Osteoblast (primary cell): ENCODE measurements at places on chromosomes 12 and 14. TPM values are rescaled to one million over a fixed set of nuclear protein-coding genes. Genes with fewer than 3 reads are reported as not detected.

Gene CNTN1
- 0.29 and 0.36 TPM in 2 replicates for total RNA-seq

GRCh38 chr14:99872786-99873440, 79.7 kb downstream of the EML1 start:
- DNase-seq: peak; percentile 23
- no peak overlapping the region for H3K4me3 ChIP-seq
- H3K27me3 ChIP-seq: no peaks in the 10 kb centered on the region
- no peak overlapping the region for H3K27ac ChIP-seq
- no peaks in the 10 kb centered on the region for H3K4me1 ChIP-seq

GRCh38 chr12:105590571-105590970, 260.1 kb downstream of the C12orf75 start:
- H3K4me1 ChIP-seq: no peaks in the 10 kb centered on the region
- no peaks in the 10 kb centered on the region for H3K27me3 ChIP-seq
- H3K27ac ChIP-seq: no peak overlapping the region
- H3K4me3 ChIP-seq: no peak overlapping the region
- no peaks in the 10 kb centered on the region for H3K36me3 ChIP-seq

- H3K4me1 ChIP-seq: peaks cover 14% of the 10 kb centered on the region
- peak overlapping the region; percentile 35 for H3K4me3 ChIP-seq
- peak; percentile 67 for DNase-seq
- peak overlapping the region; percentile 82 for H3K27ac ChIP-seq
- no peaks in the 10 kb centered on the region for H3K36me3 ChIP-seq
- H3K27me3 ChIP-seq: no peaks in the 10 kb centered on the region
Observed at GRCh38 chr14:89351516-89352404, 65.3 kb downstream of the FOXN3 start.

Gene OR6C2
- not detected in 2 replicates for total RNA-seq

GRCh38 chr12:56157201-56158028, 744 bp upstream of the MYL6 start:
- H3K27ac ChIP-seq: peak overlapping the region; percentile 73
- H3K4me3 ChIP-seq: peak overlapping the region; percentile 92
- peak; percentile 95 for DNase-seq
- peaks cover 34% of the 10 kb centered on the region for H3K4me1 ChIP-seq
- H3K36me3 ChIP-seq: peaks cover 44% of the 10 kb centered on the region
- H3K27me3 ChIP-seq: no peaks in the 10 kb centered on the region

Gene RGS6
- total RNA-seq: not detected in 2 replicates

DNA sequence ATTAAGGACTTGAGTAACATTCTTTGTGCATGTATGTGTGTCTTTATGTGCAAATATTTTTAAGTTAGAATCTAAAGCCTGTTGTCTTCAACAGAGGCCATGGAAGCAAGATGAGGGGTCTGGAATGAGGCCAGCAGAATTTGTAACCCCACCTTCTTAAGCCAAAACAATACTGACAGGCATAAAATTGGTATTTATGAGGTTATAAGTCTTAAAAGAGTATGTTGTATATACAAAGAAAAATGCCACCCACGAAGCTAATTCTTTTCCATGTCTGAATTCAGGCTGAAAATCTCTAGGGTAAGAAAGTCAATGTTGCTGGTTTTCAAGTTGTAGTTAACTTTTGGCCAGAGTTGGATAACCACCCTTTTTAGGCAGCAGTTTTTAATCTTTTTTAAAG, 86.2 kb upstream of the TMTC1 start:
- no peak overlapping the region for H3K27ac ChIP-seq
- no peak for DNase-seq

GRCh38 chr14:71358209-71358931, 451.1 kb downstream of the PCNX1 start:
- H3K27me3 ChIP-seq: no peaks in the 10 kb centered on the region
- peaks cover 43% of the 10 kb centered on the region for H3K4me1 ChIP-seq
- DNase-seq: no peak

GRCh38 chr12:96995861-96996260, 88.8 kb downstream of the NEDD1 start:
- H3K4me1 ChIP-seq: no peaks in the 10 kb centered on the region
- peaks cover 8% of the 10 kb centered on the region for H3K27me3 ChIP-seq
- H3K36me3 ChIP-seq: no peaks in the 10 kb centered on the region
- H3K27ac ChIP-seq: no peak overlapping the region
- no peak for DNase-seq

GRCh38 chr12:6936636-6937480, 6.8 kb upstream of the RNU7-1 start:
- H3K4me1 ChIP-seq: peaks cover 26% of the 10 kb centered on the region
- no peaks in the 10 kb centered on the region for H3K27me3 ChIP-seq
- DNase-seq: no peak
- peak overlapping the region; percentile 74 for H3K4me3 ChIP-seq

Gene IAPP
- not detected in 2 replicates for total RNA-seq

Gene GRIP1
- total RNA-seq: under 0.01 TPM in 2 replicates

GRCh38 chr14:29735459-29735858, 192.2 kb downstream of the PRKD1 start:
- DNase-seq: no peak
- H3K36me3 ChIP-seq: no peaks in the 10 kb centered on the region
- H3K4me1 ChIP-seq: no peaks in the 10 kb centered on the region
- H3K27me3 ChIP-seq: no peaks in the 10 kb centered on the region
- H3K4me3 ChIP-seq: no peak overlapping the region

- H3K27ac ChIP-seq: no peak overlapping the region
- no peaks in the 10 kb centered on the region for H3K4me1 ChIP-seq
- no peak overlapping the region for H3K4me3 ChIP-seq
- DNase-seq: no peak
Observed at GRCh38 chr14:93857500-93858283, 69.4 kb upstream of the PRIMA1 start.

- H3K4me1 ChIP-seq: no peaks in the 10 kb centered on the region
- H3K4me3 ChIP-seq: no peak overlapping the region
- no peaks in the 10 kb centered on the region for H3K36me3 ChIP-seq
- no peak overlapping the region for H3K27ac ChIP-seq
- H3K27me3 ChIP-seq: peaks cover 12% of the 10 kb centered on the region
Observed at GRCh38 chr12:127070515-127071157, 1196.3 kb upstream of the TMEM132C start.
